ENCODE measurements at places on chromosomes 16 and 17. TPM values are rescaled to one million over a fixed set of nuclear protein-coding genes. Genes with fewer than 3 reads are reported as not detected.

The GRB7 gene
- 0.17 TPM for polyA plus RNA-seq

The C17orf50 gene
- not detected for polyA plus RNA-seq

The ADAM11 gene
- polyA plus RNA-seq = 0.05 TPM

The KRTAP3-1 gene
- polyA plus RNA-seq = not detected

DNA sequence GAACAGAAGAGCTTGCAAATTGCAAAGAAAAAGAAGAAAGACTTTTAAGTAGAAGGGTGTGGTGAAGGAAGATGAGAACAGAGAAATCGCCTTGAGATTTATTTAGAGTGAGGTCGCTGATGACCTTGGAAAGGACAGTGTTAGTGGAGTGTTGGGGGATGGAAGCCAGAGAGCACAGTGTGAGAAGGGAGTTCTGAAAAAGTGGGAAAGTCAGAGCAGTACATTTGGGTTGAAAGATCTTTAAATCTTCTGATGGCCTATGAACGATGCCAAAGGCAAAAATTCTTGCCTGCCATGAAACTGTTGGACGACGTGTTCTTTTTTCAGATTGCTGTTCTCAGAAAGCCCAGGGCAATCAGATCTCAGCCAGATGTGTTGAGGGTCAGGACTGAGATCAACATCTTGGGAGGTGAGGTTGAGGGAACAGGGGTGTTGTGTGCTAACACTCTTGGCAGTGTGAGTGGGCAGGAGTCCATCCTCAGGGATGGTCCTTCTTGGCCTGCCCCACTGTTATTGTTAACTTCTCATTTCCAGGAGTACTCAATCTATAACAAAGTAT is 330.1 kb downstream of the MAP2K6 start:
- no peak for DNase-seq

DNA sequence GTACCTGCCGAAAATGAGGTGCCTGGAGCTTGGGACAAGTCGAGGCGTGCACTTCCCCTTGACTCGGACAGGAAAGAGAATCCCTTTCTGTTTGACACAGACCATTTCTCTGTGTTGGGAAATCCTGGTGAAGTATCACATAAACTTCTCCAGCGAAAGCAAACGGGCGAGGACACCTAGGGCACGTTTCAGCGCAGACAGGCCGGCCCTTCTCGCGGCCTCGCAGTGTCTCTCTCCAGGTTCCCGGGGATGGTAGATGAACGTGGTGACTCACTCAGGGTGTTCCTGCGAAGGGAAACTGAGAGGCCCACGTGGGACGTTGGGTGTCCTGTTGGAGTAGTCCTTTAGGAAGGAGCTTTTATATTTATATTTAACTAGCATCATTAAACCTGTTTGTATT is 36.3 kb upstream of the ZNF750 start:
- DNase-seq = peak; percentile 85

All from adrenal gland (tissue), 19 donors.